OCI-LY7 (cell line): ENCODE measurements at places on chromosomes 16 and 17. TPM values are rescaled to one million over a fixed set of nuclear protein-coding genes. Genes with fewer than 3 reads are reported as not detected.

DNA sequence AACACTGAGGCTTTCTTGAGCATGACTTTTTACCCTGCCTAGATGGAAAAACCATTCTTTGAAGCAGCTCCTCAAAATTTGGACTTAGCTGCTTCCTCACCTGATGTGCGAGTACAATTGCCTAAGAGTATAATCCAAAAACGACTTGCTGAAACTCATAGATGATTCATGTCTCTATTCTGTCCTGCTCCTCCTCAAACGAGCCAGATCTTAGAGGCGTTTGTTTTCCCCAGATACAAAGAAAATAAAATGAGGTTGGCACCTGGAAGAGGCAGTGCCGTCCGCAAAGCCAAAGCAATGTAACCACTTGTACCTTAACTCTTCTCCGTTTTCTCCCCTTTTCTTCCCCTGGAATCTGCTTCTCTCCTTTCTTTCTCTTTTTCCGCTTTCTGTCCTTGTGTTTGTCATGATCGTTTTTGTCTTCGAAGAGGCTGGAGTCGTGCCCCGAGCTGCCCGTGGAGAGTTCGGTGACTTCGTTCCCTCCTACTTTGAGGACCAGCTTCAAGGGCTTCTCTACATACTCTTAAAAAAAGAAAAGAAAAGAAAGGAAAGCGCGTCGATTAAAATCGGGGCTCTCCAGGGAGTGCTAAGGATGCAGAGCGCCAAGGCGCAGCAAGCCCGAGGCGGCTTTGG lies 895 bp downstream of the BRD7 start:
- no peak for DNase-seq

PPP1R9B gene
- total RNA-seq, result 73.9 and 87.0 TPM in 2 replicates

- no peak for DNase-seq
These were observed 5.0 kb upstream of the RARA start for GRCh38 chr17:40303708-40304551.

GRCh38 chr17:44812263-44812662 lies 17.8 kb downstream of the GJC1 start:
- DNase-seq, result no peak

- DNase-seq, result no peak
These were observed 61.0 kb downstream of the CFDP1 start for GRCh38 chr16:75372236-75372856.

DNA sequence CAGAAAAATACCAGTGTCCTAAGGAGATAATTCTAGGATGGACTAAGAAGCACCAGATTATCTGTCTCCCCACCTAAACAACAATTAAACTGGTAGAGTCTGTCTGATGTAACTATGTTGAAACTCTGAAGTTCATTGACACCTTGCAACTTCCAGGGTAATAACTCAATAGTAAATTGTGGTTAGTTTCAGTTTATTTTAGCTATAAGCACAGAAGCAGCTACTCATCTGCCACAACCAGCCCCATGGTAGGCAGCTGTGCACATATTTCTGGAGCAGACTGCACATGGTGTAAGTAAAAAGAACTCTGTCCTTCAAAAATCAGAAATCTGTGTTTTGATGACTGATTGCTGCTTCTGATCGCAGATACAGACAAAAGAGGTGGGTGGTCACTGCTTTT lies 852.1 kb downstream of the CDH11 start:
- no peak for DNase-seq

PPM1E gene
- total RNA-seq, result 0.40 and 1.1 TPM in 2 replicates

- DNase-seq, result no peak
These were observed 10.7 kb downstream of the CHST4 start for GRCh38 chr16:71536752-71537499.

KIF19 gene
- not detected in 2 replicates for total RNA-seq
